ENCODE measurements at places on chromosomes 12 and 14.

DNA sequence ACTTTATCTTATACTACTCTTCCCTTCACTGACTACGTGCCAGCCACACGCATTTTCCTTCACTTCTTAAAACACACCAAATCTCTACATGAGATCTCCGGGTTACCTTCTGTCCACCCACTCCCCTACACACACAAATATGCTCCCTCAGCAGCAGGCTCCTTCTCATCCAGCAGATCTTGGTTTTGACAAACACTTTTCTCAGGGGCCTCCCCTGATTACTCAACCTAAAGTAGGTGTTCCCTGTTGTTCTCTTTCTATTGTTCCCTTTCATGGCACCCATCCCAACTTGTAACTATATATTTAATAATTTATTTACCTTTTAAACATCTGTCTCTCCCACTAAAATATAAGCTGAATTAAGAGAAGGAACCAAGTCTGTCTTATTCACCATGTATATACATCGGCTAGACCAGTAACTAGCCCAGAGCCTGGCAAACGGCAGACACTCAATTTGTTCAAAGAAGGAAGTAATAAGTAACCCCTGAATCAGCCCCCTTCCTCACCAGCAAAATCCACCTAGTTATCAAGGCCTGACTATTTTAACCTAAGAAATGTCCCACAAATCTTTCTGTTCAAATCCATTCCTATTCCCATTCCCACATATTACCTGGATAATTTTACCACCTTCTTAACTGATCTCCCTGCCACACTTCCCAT is 2.7 kb downstream of the C2CD5 start:
- H3K27me3 ChIP-seq: no peaks in the 10 kb centered on the region
- peaks cover 5% of the 10 kb centered on the region for H3K4me1 ChIP-seq
- DNase-seq: no peak
- H3K36me3 ChIP-seq: no peaks in the 10 kb centered on the region

- H3K4me3 ChIP-seq: no peak overlapping the region
- H3K27me3 ChIP-seq: no peaks in the 10 kb centered on the region
- no peak overlapping the region for H3K27ac ChIP-seq
- H3K4me1 ChIP-seq: peaks cover 23% of the 10 kb centered on the region
- H3K36me3 ChIP-seq: no peaks in the 10 kb centered on the region
- no peak for DNase-seq
Observed at GRCh38 chr14:81310606-81311005, 89.5 kb downstream of the STON2 start.

- H3K4me1 ChIP-seq: no peaks in the 10 kb centered on the region
- H3K27ac ChIP-seq: no peak overlapping the region
- H3K27me3 ChIP-seq: no peaks in the 10 kb centered on the region
- H3K36me3 ChIP-seq: peaks cover 11% of the 10 kb centered on the region
- DNase-seq: no peak
Observed at GRCh38 chr12:48054955-48055821, 50.7 kb downstream of the SENP1 start.

DNA sequence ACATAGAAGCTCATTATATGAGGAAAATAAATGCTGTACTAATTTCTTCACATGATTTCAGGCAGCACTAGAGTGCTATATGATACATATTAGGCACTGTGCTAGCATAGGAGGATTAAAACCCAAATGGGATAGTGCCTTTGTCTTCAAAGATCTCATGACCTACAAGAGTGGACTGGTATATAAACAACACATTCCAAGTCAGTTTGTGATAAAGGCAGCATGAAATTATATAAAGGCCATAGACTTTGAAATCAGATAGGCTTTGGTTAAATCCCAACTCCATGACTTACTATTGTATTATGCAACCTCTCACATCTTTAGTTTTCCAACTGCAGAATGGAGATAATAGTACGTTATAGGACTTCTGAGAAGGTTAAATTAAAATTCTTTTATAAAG is 179.7 kb downstream of the RAD51B start:
- DNase-seq: no peak
- no peaks in the 10 kb centered on the region for H3K27me3 ChIP-seq
- H3K4me1 ChIP-seq: no peaks in the 10 kb centered on the region

GRCh38 chr12:75120311-75120711 is 89.3 kb downstream of the KCNC2 start:
- H3K4me1 ChIP-seq: no peaks in the 10 kb centered on the region
- no peak for DNase-seq
- H3K27me3 ChIP-seq: no peaks in the 10 kb centered on the region
- no peak overlapping the region for H3K4me3 ChIP-seq

- H3K27me3 ChIP-seq: no peaks in the 10 kb centered on the region
- H3K4me1 ChIP-seq: peaks cover 14% of the 10 kb centered on the region
- no peaks in the 10 kb centered on the region for H3K36me3 ChIP-seq
- peak overlapping the region; percentile 46 for H3K4me3 ChIP-seq
- DNase-seq: peak; percentile 58
Observed at GRCh38 chr12:92928421-92928961, 604 bp downstream of the EEA1 start.

DNA sequence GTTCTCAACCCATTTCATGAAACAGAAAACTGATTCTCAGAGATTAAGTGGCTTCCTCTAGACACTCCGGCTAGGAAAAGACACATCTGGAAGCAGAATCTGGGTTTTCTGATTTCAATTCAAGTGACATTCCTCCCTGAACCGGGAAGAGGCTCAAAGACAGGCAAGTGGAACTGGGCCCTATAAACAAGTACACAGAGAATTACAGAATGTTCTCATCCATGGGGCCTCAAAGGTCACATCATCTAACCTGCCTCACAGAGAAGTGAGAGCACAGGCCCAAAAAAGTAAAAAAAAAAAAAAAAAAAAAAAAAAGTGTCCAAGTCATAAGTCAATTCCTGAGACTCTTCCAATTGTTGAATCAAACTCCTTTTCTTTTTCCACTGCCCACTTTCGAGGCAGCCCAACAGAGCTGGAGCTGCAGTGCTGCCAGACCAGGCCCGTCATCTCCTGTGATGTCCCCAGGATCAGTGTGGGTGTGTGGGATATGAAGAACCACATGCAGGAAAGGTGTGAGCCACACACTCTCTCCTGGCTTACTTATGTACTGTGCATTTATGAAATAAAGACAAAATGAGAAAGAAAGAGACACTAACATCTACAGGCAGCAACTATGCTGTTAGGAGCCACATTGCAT is 2.8 kb upstream of the KRT1 start:
- H3K36me3 ChIP-seq: no peaks in the 10 kb centered on the region
- no peak overlapping the region for H3K4me3 ChIP-seq
- no peak overlapping the region for H3K27ac ChIP-seq
- no peaks in the 10 kb centered on the region for H3K4me1 ChIP-seq

DNA sequence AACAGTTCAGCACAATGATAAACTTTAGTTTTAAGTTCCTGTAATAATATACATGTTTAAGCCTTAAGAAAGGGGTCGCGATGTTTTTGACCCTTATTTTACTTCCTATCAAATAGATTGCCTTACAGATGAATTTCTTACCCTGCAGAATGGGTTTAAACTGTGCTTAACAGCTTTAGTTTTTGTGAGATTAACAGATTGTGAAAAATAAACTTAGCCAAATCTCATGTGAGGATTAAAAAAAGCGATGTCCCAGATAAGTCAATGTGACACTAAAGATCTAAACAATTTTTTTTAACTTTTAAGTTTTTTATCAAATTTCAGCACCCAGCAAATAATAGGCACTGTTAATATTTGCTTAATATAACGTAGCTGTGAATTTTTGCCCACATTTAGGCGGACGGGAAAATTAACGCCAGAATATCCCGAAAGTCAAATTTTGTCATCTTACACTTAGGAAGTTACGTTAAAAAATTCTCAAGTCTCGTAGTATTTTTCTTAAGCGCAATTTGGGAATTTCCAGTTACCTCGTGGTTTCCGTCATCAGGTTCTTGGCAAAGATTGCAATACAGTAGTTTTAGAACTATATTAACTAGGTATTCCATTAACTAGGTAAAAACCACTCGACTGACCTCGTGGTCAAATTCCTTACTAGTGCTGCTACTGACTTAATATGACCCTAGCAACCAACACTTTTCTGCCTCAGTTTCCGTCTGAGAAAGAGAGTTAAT is 1.2 kb downstream of the HNRNPC start:
- H3K4me3 ChIP-seq: peak overlapping the region; percentile 100
- peaks cover 4% of the 10 kb centered on the region for H3K4me1 ChIP-seq
- H3K36me3 ChIP-seq: peaks cover 32% of the 10 kb centered on the region
- DNase-seq: no peak
- H3K27ac ChIP-seq: peak overlapping the region; percentile 99

GRCh38 chr14:23113431-23114119 is 5.5 kb downstream of the CEBPE start:
- H3K27ac ChIP-seq: no peak overlapping the region
- H3K36me3 ChIP-seq: no peaks in the 10 kb centered on the region
- H3K27me3 ChIP-seq: no peaks in the 10 kb centered on the region
- no peak for DNase-seq
- 0 out of 2 replicates have a peak overlapping the region, but pooled peaks have one; percentile 17 for H3K4me3 ChIP-seq

- H3K27ac ChIP-seq: no peak overlapping the region
- no peak overlapping the region for H3K4me3 ChIP-seq
- DNase-seq: no peak
Observed at GRCh38 chr14:72563676-72564075, 330.2 kb downstream of the DPF3 start.

DNA sequence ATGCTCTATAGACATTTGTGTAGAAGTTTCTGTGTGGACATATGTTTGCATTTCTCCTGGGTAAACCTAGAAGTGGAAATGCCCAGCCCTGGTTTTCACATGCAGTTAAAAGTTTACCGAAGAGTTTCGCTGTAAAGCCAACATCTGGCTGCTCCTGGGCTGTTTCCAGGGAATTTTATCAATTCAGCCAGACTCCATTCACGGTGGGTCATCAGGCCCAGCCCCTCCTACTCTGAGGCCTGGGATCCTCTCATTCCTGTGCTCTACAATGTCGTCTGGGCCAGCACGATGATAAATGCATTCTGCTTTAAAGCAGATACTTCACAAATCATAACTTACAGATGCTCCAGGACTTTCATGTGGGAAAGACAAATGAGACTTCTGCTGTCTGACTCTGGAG is 7.1 kb downstream of the NUAK1 start:
- H3K4me3 ChIP-seq: no peak overlapping the region
- peak overlapping the region; percentile 91 for H3K27ac ChIP-seq
- H3K4me1 ChIP-seq: peaks cover 55% of the 10 kb centered on the region
- no peaks in the 10 kb centered on the region for H3K27me3 ChIP-seq
- DNase-seq: no peak

GRCh38 chr12:81758421-81759189 is 545 bp downstream of the PPFIA2 start:
- DNase-seq: peak; percentile 79
- no peaks in the 10 kb centered on the region for H3K4me1 ChIP-seq
- H3K27me3 ChIP-seq: peaks cover 19% of the 10 kb centered on the region
- H3K36me3 ChIP-seq: no peaks in the 10 kb centered on the region
- H3K27ac ChIP-seq: no peak overlapping the region

GRCh38 chr12:49556391-49557186 is 11.4 kb downstream of the MCRS1 start:
- H3K27ac ChIP-seq: no peak overlapping the region
- H3K27me3 ChIP-seq: no peaks in the 10 kb centered on the region
- H3K36me3 ChIP-seq: peaks cover 37% of the 10 kb centered on the region
- no peaks in the 10 kb centered on the region for H3K4me1 ChIP-seq
- H3K4me3 ChIP-seq: no peak overlapping the region

- no peaks in the 10 kb centered on the region for H3K27me3 ChIP-seq
- H3K4me1 ChIP-seq: peaks cover 16% of the 10 kb centered on the region
- peaks cover 43% of the 10 kb centered on the region for H3K36me3 ChIP-seq
- no peak overlapping the region for H3K4me3 ChIP-seq
- DNase-seq: no peak
Observed at GRCh38 chr14:21092273-21093011, 6.0 kb downstream of the ZNF219 start.

DNA sequence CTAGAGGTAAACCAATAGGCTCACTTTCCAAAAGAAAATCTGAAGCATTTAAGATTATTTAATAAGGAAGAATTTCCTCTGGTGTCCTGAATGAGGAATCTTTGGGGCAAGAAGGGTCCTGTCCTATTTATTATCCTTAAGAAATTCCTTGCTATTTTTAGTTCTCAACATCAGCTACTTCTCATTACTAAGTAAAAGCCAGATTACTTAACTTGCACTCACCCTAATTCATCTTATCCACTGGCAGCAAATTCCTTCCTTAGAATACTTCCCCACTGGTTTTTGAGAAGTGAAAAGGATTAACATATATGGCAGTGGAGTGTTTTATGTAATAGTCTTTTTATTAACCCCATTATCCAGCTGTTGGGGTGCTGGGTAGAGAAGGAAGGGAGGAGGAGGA is 767.7 kb downstream of the DIO2 start:
- DNase-seq: no peak

GRCh38 chr12:57129321-57129842 is 1.1 kb downstream of the LRP1 start:
- H3K27ac ChIP-seq: peak overlapping the region; percentile 71
- peaks cover 23% of the 10 kb centered on the region for H3K4me1 ChIP-seq
- no peak for DNase-seq
- H3K27me3 ChIP-seq: no peaks in the 10 kb centered on the region
- peak overlapping the region; percentile 93 for H3K4me3 ChIP-seq

- H3K4me1 ChIP-seq: no peaks in the 10 kb centered on the region
- no peak overlapping the region for H3K4me3 ChIP-seq
- H3K27me3 ChIP-seq: no peaks in the 10 kb centered on the region
- H3K36me3 ChIP-seq: no peaks in the 10 kb centered on the region
- DNase-seq: no peak
- no peak overlapping the region for H3K27ac ChIP-seq
Observed at GRCh38 chr12:28178775-28179174, 11.5 kb upstream of the CCDC91 start.

DNA sequence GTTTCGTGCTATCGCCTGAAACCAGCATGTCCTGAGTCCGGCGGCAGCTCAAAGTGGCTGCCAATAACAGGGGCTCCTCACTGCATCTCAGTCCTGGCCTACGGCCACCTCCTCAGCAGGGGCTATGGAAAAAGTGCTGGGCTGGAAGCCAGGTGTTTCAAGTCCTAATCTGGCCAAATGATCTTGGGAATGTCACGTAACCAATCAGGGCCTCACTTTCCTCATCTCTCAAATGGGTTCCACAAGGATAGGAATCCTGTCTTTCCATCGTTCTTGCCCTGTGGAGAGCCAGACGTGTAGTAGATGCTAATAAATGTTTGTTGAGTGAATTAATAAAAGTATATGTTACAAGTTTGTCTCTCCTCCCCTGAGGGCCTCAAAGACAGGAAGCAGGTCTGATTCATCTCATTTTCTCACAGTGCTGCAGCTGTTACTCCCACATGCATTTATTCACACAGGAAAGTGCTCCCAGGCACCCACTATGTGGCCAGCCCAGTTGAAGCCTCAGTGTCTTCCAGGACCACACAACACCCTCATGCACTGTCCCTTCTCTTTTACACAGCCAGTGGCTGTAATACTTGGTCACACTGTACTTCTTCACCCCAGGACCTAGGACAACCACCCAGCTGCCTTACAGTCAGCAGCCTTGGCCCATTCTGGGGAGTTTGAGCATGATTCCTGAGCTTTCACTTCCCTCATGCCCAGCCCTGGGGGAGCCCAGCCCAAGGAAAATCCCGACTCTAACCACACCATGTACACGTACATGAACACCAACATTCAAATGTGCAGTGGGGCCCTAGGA is 5.0 kb downstream of the CMKLR1 start:
- no peaks in the 10 kb centered on the region for H3K36me3 ChIP-seq
- H3K4me3 ChIP-seq: no peak overlapping the region
- DNase-seq: no peak
- H3K27me3 ChIP-seq: no peaks in the 10 kb centered on the region

GRCh38 chr12:122757568-122757967 is 4.9 kb downstream of the DENR start:
- no peak overlapping the region for H3K27ac ChIP-seq
- no peak overlapping the region for H3K4me3 ChIP-seq
- DNase-seq: no peak
- H3K4me1 ChIP-seq: 0 out of 2 replicates have a peak, but pooled peaks cover 4% of the 10 kb centered on the region

GRCh38 chr14:50773632-50774541 is 57.1 kb downstream of the NIN start:
- peaks cover 15% of the 10 kb centered on the region for H3K36me3 ChIP-seq
- H3K27me3 ChIP-seq: no peaks in the 10 kb centered on the region
- no peak overlapping the region for H3K27ac ChIP-seq
- no peaks in the 10 kb centered on the region for H3K4me1 ChIP-seq
- peak; percentile 38 for DNase-seq

All from H1 (cell line).